ENCODE measurements at places on chromosomes 1 and 21.

DNA sequence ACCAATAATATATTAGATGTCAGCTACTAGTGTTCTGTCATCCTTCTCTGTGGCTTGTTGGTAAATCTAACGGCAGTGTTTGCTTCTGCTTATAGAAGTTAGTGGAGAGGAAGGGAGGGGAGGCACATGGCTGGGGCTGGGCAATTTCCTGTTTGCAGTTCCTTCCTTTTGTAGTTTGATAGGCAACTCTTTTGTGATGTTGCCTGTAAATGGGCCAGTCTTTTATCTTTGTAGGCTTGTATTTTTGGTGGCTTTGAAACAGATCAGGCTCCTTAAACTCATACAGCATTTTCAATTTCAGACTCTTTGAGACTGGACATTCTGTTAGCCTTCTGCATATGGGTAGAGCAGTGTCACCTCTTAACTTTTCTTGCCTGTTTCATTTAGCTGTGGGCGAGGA is 48.1 kb downstream of the CDC14A start:
- no peak for DNase-seq

- no peak for DNase-seq
Observed at GRCh38 chr1:46675549-46676314, 4.1 kb downstream of the TEX38 start.

DNA sequence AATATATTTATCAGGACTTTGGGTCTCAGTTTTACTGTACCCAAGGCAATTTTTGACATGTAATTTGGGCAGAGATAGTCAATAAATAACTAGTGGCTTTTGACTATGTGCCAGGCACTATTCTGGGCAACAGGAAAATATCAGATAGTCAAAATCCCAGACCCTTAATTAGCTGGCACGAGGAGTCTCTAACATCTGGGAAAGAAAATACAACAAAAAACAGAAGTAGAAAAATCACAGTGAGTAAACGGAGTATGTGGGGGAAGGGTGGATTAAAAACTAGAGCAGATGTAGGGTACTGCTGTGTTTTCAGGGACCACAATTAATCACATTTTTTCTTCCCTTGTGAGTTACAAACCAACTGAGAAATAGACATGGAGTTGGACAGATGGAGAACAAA is 217.8 kb downstream of the NCAM2 start:
- DNase-seq = no peak

DNA sequence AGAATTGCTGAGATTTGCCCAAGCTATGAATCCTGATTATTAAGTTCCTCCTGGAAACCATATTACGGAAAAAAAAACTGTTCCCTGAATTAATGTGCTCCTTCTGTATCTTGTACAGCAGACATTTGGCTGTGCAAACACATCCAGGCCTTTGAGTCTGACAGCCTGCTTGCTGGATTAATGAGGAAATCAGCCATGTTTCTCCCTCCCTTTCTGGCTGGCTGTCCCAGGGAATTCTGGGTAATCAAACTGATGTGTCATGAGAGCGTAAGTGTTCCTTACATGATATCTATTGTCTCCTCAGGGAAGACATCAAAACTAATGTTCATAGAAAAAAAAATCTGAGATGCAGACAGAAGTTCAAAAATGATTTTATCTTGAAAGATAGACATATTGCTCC is 18.8 kb downstream of the PGBD5 start:
- no peak for DNase-seq

- no peak for DNase-seq
Observed at GRCh38 chr1:15876357-15877055, 29.0 kb downstream of the SPEN start.

DNA sequence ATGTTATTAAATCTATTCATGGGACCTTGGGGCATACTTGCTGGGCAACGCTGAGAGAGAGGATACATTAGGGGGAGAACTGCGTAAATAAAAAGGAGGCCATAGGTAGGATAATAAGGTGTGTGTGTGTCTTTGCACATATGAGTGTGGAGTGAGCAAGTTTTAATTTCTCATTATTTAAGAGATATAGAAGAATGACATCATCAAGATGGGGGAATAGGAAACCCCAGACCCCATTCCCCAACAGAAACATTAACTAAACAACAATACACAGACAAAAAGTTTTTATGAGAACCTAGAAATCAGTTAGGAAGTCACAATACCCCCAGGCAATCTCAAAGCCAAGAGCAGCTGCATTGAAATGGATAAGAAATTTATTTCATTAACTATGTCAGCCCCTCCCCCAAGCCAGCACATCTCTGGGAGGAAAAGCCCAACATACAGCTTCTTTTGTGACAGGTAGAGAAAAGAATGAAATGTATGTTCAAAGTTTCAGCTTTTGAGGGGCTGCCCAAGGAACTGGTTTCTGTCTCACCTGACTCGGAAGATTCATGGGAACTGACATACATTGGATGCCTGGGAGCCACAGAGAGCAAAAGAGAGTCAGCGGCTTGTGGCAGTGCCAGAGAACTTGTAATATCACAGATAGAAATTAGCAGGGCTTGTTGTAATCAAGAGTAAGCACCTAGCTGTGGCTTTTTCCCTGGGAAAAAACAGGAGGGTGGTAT is 234.3 kb upstream of the NFIA start:
- no peak for DNase-seq

- DNase-seq = no peak
Observed at GRCh38 chr1:164673584-164674214, 114.7 kb downstream of the PBX1 start.

DNA sequence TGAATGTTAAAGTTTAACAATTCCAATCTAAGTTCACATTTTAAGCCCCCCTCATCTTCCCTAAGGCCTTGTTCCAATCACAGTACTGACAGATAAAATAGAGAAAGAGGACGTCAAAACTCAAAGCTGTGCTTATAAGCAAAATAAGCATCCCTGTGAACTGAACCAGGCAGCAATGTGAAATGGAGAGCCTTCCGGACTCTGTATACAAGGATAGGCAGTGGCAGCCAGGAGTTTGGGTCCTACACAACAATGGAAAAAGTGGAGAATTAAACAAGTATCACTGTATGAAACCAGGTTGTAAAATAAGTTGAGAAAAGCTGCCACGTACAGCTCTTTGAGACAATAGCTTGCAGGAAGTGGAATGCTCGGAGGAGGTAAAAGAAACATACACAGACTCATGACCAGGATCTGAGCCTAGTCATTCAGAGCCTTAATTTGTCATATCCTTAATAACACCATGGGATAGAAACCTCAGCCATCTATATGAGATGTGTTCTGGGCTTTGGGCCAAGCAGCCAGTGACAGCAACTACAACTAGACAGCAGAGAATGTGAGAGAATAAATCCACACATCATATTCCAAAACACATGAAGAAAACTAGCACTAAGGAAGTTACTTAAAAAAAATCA is 55.2 kb upstream of the PALMD start:
- DNase-seq = peak; percentile 93

DNA sequence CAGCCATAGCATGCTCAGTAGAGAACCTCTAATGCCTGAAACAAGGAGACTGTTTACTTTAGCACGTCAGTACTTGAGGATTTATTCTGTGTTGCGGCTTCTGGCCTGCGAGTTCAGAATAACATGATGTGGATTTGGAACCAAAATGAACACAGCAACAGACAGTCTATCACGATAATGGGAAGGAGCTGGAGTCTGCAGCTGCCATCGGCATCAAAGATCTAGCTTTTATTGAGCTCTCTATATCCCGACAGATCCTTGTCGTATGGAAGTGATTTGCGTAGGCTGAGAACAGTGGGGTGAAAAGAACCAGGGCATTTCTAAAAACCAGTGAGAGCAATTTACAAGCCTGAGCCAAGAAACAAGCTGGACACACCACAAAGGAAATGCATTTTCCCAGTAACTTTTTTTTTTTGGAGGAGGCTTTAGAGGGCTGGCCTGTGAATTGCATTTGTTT is 294.2 kb downstream of the KIF26B start:
- DNase-seq = no peak

DNA sequence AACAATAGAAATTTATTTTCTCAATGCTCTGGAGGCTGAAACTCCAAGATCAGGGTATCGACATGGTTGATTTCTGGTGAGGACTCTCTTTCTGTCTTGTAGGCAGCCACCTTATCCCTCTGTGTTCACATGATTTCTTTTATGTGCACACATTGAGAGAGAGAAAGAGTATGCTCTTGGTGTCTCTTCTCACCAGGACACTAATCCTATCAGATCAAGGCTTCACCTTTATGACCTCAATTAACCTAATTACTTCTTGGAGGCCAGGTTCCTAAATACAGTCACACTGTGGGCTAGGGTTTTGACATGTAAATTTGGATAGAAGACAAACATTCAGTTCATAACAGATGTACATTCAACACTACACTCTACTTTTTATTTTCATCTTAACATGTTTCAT is 1094.2 kb upstream of the ADGRL2 start:
- no peak for DNase-seq

- DNase-seq = peak; percentile 64
Observed at GRCh38 chr1:159132271-159132881, 39.0 kb upstream of the CADM3 start.

DNA sequence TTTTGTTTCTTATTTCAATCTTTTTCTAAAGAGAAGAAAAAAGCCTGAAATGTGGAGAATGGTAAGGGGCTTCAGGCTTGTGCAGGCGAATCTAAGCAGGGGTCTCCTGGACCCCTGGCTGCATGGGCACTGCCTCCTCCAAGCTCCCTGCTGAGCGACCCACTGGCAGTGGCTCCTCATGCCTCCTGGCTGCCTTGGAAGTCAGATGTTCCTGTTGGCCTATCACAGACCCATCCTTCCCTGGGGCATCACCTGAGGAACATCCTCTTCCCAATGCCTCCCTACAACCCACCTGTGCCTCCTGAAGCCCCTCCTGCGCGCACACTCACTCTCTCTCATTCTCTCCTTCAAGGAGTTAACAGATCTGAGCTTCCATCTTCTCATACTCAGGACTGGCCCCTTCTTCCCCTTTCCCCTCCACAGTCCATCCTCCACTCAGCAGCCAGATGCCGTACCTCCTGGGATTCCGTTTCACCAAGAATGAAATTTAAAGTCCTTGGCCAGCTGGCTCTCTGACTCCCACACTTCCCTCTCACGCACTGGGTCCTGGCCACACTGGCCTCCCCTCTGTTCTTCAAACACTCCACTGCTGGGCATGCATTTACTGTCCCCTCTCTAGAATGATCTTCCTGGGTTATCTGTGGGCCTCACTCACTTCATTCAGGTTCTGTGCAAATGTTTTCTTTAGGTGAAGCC is 41.7 kb downstream of the AZIN2 start:
- DNase-seq = no peak

DNA sequence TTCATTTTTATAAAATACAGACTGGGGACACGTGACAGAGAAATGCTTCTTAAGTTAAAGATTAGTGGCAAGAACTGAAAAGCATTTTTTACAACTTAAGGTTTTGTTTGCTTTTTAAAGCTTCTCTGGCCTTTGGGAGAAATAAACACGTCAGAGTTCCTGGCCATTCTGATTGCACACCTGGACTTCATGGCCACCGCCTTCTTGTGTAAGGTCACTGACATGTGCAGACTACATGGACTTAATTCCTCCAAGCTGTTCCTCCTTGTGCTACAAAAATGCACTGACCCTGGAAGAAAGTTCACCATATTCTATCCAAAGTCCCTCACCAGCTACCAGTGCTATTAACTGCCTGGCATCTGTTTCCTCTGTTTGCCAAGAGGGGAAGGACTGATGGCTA is 56.1 kb downstream of the GADD45A start:
- no peak for DNase-seq

DNA sequence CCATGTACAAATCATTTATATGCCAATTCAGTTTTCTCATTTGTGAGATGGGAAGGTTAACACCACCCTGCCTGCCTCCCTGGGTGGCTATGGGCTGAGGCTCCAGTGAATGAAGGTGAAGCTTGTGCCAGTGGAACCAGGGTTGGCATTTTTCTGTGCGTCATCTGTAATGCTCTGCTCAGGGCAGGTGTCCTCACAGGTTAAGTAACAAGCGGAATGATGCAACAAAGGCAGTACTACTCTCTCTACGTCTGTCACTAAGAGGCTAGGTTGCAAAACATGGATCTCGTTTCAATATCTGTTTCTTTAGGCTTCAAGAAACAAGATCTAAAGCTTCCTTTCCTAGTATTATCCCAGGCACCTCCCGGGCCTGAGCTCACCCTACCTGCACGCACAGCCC is 67.0 kb upstream of the ZNF648 start:
- DNase-seq = no peak

GRCh38 chr1:175009532-175009931 is 9.8 kb downstream of the CACYBP start:
- no peak for DNase-seq

GRCh38 chr1:41333146-41333784 is 28.0 kb upstream of the FOXO6 start:
- peak; percentile 84 for DNase-seq

DNA sequence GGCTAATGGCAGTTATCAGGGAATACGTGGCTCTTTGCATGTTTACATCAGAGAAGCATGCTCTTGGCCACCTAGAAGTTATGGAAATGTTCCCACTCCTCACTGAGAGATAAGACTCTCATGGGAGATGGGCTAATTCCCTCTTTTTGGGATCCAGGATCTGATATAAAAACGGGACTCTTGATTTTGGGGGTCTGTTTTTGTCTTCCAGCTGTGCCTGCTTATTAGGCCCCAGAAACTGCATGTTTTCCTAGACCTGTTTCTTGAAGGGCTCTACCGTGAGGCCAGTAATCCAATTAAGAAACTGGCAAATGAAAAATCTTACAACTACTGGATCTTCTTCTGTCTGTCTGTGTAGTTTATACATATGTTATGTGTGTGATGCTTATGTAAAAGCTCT is 47.0 kb upstream of the PTCH2 start:
- no peak for DNase-seq

DNA sequence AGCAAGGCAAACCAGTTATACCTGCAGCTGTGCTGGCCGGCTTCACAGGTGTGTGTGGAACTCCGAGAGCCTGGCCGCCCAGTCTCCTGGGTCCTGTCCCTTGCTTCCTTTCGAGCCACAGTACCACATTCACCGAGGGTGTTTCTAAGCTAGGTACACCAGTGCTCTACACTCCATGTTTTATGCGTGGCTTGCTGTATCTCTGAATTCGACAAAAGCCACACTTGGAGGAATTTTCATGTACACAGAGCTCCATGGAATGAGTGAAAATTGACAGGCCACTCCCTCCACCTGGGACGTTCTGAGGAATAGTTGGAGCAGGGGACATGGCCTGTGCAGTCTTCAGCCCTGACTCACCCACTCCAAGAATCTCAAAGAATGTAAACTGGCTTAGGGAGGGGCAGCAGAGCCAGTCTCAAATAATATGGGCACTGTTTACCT is 14.0 kb downstream of the ETS2 start:
- peak; percentile 91 for DNase-seq

DNA sequence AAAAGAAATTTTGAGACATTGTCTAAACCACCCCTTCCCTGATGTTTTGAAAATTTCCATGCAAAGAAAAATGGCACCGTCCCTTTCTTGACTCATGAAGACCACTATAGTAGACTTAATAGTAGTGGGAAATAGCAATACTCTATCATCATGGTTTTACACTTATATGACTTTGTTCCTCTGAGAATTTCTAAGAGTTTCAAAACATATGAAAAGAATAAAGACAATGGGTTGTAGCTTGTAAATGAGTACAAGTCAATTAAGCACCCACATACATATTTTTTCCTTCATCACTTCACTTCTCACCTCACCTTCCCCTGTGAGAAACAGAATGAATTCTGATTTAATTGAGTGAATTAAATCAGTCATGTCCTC is 151.7 kb downstream of the LYPLAL1 start:
- no peak for DNase-seq

All from EL (cell line).